ENCODE measurements at places on chromosomes 13 and 19. TPM values are rescaled to one million over a fixed set of nuclear protein-coding genes. Genes with fewer than 3 reads are reported as not detected.

Gene EEF2
- 2,154 TPM for total RNA-seq

Gene MADCAM1
- 0.19 TPM for total RNA-seq

Gene LHFPL6
- 63.7 TPM for total RNA-seq

Gene KLK14
- 2.8 TPM for total RNA-seq

Gene HSPB6
- 662 TPM for total RNA-seq

Gene KIR2DL3
- total RNA-seq = not detected

Gene SMG9
- 15.7 TPM for total RNA-seq

Gene NLRP11
- not detected for total RNA-seq

Gene SHD
- not detected for total RNA-seq

Gene KASH5
- total RNA-seq = not detected

Gene ZNF441
- 4.2 TPM for total RNA-seq

Gene C1QTNF9B
- 3.1 TPM for total RNA-seq

Gene ADGRE2
- 0.87 TPM for total RNA-seq

Gene APC2
- total RNA-seq = 0.14 TPM

Gene KLK12
- total RNA-seq = not detected

Gene NCAN
- not detected for total RNA-seq

Gene FPR2
- 0.95 TPM for total RNA-seq

Gene COX6B2
- total RNA-seq = not detected

Gene SGCG
- 80.5 TPM for total RNA-seq

Gene OR7A5
- total RNA-seq = not detected

Gene TSSK6
- 0.32 TPM for total RNA-seq

Gene FLT3LG
- 4.7 TPM for total RNA-seq

Gene ZNF99
- total RNA-seq = 0.08 TPM

Gene CYP4F12
- total RNA-seq = 5.8 TPM

Gene KCNRG
- 0.22 TPM for total RNA-seq

Gene CLDN10
- total RNA-seq = 0.35 TPM

Gene SHISA2
- 0.22 TPM for total RNA-seq

Gene NKPD1
- total RNA-seq = not detected

Gene ZNF681
- 0.22 TPM for total RNA-seq

Gene COX7A1
- total RNA-seq = 3,337 TPM

Gene HPN
- total RNA-seq = 5.5 TPM

Gene ZNF497
- total RNA-seq = 0.19 TPM

Gene OR4F17
- total RNA-seq = not detected
